ENCODE measurements at places on chromosomes 7 and 10.

DNA sequence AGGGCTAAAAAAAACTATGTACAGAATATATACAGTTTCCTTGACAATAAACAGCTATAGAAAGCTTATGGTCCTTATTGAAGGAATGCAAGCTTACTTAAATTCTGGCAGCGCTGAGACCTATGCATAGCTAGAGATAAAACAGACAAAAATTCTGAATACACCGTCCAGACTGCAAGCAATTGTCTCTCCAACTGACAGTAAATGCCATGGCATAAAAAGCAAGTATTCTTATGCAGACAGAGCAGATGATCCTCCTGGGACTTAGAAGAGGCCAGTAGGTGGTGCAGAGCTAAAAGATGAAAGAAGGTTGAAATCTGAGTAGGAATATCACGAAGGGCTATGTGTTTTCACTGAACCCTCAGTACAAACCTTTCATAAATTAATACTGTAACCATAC is 157.0 kb upstream of the CACNA2D1 start:
- DNase-seq = peak; percentile 12

DNA sequence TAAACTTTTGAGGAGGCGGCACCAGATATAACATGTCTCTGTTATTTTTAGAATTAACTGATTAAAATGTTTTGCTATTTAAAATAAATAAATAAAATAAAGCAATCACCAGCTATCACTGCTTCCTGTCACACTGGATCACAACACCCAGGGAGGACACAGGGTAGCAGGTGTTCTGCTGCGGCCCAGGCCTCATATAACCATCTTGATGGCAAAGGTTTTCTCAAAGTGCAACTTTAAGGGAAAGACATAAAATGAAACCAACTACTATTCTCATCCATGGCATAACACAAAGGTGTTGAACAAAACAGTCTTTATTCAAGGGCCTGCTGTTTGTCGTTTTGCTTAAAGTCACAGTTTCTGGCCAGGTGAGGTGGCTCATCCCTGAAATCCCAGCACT is 23.2 kb downstream of the GPER1 start:
- DNase-seq = no peak

GRCh38 chr10:71737834-71738197 is 18.2 kb upstream of the C10orf105 start:
- DNase-seq = no peak

- peak; percentile 37 for DNase-seq
Observed at GRCh38 chr7:145534301-145534700, 582.3 kb upstream of the CNTNAP2 start.

DNA sequence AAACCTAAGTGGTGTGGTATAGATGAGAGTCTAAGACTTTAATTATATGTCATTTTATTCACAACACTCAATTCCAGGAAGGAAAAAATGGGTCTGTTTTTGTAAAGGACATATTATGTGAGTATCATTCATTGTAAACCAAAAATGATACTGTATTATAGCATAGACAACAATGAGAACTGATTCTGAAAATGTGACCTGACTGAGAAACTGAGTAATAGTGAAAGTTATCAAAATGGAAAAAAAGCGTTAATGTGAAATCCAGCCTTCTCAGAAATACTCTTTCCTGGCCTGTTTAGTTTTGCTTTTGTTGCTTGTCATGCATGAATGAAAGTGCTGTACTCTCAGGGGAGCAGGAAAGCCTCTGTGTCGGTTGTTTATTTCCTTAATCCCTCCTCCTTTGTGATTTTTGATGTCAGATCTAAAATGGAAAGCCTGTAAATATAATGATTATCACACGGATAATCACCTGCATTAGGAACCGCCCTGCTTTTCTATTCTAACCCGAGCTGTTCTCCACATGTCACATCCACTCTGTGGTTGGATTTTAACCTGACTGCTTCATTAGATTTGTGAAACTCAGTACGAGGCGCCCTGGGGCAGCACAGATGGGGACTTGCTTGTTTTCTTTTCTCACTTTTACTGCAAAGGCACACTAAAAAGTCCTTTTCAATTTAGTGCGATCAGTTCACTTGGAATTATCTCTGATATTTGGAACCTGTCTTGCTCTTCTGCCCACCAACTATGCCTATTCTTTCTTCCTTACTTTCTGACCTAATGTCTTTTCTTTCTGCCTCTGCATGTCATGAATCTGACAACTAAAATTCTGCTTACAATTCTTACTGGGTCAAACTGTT is 240.9 kb upstream of the KAT6B start:
- no peak for DNase-seq

GRCh38 chr10:105761576-105762260 is 1120.6 kb downstream of the SORCS3 start:
- no peak for DNase-seq

DNA sequence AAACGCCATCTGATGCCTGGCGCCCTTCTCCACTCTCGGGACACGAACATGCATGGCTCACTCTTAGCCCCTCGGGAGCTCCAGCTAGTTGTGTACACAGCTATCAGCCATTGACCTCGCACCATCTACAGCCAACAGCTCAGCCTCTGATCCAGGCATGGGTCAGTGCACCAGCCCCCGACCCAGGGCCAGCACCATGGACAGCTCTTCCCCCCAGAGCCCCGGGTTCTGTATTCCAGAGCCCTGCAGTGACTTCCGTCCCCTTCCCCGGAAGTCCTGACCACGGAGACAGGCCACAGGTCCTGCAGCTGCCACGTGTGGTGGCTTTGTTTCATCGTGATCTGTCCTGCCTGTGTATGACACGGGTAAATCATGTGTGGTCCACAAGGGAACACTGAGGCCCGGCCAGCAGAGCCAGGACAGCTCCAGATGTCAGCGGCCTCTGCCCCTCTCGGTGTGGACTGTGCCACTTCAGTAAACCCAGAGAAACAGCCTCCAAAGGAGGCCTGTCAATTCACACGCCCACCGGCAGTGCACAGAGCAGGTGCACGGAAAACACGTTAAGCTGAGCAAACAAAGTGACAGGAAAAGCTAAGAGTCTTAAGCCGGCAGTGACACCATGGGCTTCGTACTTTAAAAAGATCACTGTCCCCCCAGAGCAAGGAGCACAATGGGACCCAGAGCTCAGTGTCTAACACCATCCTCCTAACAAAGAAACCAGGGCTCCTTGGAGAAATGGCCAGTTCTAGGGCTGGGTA is 13.0 kb downstream of the STK32C start:
- DNase-seq = no peak

- DNase-seq = no peak
Observed at GRCh38 chr10:76899490-76899889, 738.1 kb downstream of the KCNMA1 start.

DNA sequence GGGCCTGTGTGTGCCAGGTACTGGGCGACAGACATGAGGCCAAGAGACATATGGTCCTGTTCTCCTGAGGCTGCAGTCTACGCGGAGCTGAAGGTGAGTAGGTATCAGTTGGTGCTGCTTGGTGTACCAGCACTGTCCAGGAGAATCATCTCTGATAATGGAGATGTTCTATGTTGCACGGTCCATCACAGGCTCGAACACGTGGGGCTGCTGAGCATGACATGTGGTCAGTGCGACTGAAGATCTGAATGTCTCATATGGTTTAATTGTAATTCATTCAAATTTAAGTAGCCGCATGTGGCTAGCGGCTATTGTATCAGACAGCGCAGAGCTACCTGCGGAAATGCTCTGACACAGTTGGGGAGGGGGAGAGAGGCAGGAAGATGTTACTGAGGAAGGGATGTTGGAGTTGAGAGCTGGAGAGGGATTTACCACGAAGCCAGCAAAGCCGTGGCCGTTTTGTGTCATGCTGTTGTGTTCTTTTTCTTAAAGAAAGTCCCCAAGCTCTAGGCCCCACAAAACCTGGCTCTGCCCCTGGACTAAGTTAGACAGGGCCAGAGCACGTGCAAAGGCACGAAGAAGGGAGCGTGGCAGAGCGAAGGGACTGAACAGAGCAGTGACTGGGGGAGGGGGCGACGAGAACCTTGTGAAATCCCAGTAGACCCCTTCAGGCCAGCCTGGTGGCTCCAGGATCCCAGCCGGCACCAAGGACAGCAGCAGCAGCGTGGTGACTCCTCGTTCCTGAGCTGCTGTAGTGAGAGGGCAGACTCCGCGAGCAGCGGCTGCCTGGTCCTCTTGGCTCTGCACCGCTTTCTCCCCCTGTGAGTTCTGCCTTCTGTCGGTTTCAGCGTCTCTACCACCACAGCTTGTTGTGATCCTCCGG is 20.0 kb downstream of the SMKR1 start:
- DNase-seq = no peak

GRCh38 chr7:130566898-130567280 is 75.0 kb downstream of the MEST start:
- no peak for DNase-seq

GRCh38 chr10:127906548-127907377 is at the start of gene PTPRE:
TSS of gene PTPRE (plus strand) at chr10:127907103. CDS start at chr10:128040882, 133,779 bp downstream.
- DNase-seq = peak; percentile 33

DNA sequence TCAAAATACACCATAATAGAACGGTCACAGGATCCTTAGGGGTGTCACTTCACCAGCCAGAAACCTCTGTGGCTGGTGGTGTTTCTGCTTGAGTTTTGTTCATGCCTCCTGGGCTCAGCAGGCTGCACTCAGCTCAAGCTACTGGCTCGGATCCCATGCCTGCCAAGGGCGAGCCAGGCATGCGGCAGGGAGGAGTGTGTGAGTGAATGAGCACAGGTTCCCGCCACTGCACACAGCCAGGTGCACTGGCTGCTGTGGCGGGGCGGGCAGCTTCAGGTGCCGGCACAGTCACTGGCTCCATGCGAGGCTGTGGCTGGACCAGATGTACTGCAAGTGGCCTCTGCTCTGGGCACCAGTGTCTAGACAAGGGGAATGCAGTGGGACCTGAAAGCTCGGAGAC is 29.5 kb downstream of the CLDN12 start:
- DNase-seq = peak; percentile 25

- no peak for DNase-seq
Observed at GRCh38 chr10:130587718-130588117, 451.5 kb downstream of the GLRX3 start.

DNA sequence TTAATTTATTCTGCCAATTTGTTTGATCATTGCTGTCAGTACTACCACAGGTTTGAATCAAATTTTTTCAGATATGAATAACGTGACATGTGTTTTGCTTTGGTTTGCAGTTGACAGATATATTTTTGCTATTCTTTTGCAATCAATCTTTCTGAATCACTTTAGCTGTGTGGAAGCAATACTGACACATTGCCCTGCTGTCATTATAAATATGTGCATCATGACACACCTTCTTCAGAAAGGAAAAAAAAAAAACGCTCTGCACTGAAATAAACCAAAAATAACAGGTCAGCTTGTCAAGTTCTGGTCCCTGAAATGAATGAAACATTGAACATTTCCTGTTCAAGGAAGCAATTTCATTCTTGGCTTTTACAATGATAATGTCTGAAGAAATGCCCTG is 93.8 kb upstream of the FAM13C start:
- peak; percentile 25 for DNase-seq

GRCh38 chr10:85641479-85642009 is 725.1 kb downstream of the GRID1 start:
- peak; percentile 74 for DNase-seq

DNA sequence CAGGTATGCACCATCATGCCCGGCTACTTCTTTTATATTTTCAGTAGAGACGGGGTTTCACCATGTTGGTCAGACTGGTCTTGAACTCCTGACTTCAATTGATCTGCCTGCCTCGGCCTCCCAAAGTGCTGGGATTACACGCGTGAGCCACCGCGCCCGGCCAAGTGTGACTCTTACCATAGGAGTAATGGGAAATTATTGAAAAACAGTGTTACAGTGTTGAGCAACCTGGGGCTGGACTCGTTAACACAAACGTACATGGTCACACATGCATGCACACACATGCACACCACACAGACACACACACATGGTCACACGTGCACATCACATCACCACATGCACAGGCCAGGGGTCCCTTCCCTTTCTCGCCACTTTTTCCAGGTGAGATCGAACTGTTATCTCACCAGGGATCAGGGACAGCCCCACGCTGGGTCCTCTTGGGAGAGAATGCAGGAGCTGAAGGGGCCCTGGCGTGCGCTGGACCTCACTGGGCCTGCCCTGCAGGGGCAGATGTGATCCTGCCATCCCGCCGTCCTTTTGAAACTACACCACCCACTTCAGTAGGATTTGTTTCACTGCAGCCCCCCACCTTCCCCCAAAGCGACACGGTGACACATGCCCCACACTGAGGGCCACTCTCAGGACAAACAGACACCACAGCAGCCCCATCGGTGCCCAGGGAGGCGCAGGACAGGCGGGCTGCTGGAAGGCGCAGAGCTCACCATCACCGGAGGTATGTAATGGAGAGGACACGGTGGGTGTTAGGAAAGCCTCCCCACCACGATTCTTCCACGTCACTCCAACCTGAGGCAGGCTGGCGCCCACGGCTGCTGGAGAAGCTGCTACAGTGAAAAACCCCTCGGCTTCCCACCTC is 10.2 kb downstream of the RADIL start:
- DNase-seq = no peak

- DNase-seq = no peak
Observed at GRCh38 chr7:43248553-43248952, 136.1 kb downstream of the HECW1 start.

DNA sequence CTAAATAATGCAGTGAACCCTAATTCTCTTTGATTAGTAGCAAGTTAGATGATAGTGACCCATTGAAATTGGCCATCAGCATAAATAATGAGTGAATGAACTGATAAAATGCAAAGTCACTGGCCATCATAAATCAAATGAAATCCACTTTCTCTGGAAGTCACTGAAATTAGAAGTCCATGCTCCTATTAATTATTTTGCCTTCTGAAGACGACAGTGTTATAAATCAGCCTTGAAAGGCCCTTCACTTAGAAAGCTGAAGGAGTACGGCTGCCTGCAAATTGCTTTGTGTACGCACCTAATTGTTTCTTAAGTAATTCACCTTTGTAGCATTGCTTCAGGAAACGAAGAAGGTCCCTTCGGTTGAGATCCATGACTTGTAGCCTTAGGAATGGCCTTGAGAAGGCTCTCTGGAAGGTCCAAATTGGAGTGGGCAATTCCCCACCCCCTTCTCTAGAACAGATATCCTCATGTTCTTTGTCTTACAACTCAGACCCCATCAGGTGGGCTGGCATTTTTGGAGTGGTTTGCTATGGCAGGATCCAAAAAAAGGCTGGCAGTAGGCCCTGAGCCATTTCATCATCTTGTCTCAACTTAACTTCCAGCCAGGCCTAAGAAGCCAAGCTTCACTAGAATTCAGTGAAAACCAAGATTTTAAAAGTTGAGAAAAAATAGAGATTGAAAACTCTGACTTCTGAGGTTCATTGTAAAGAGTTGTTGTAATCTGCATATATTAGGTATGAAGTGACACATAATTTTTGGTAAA is 420.3 kb downstream of the LRMDA start:
- no peak for DNase-seq

- no peak for DNase-seq
Observed at GRCh38 chr7:70347463-70348254, 749.4 kb downstream of the AUTS2 start.

GRCh38 chr10:62323751-62324150 is 50.4 kb upstream of the ZNF365 start:
- DNase-seq = peak; percentile 7

DNA sequence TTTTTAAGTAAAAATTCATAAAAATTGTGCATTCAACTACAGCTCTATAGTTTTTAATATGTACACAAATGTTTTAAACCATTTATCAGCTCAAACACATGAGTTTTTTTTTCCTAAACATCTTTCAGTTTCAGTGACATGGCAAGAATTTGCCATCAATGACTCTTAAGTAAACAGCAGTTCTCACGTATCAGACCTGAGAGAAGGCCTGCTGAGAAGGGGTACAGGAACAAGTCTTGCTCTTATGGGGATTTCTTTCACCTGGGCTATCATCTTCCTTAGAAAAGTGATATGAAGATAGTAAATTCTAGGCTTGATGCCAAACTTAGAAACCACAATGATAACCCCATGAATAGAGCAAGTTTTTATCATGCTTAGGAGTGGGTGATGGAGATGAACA is 467.8 kb downstream of the ARL4A start:
- no peak for DNase-seq

Measured in bronchial epithelial cell (primary cell).